ENCODE measurements at places on chromosomes 4 and X. TPM values are rescaled to one million over a fixed set of nuclear protein-coding genes. Genes with fewer than 3 reads are reported as not detected.

CLDN2 gene
- total RNA-seq: not detected

CXorf49 gene
- total RNA-seq: not detected

AMELX gene
- total RNA-seq: not detected

FBXW7 gene
- total RNA-seq: 74.9 TPM

MID2 gene
- 23.6 TPM for total RNA-seq

MAPK10 gene
- 12.1 TPM for total RNA-seq

ATOH1 gene
- total RNA-seq: not detected

SSX4 gene
- not detected for total RNA-seq

Data from osteoblast (primary cell).